ENCODE measurements at places on chromosomes 16 and 17. TPM values are rescaled to one million over a fixed set of nuclear protein-coding genes. Genes with fewer than 3 reads are reported as not detected.
A peak's percentile ranks its signal among the peaks of the same experiment; 100 is the strongest.

GRCh38 chr16:86398201-86398600, 112.1 kb upstream of the FOXF1 start:
- H3K27ac ChIP-seq, result no peak overlapping the region
- no peaks in the 10 kb centered on the region for H3K36me3 ChIP-seq
- H3K4me1 ChIP-seq, result no peaks in the 10 kb centered on the region
- H3K27me3 ChIP-seq, result no peaks in the 10 kb centered on the region

GRCh38 chr17:29625037-29625750, 2.5 kb upstream of the CORO6 start:
- H3K36me3 ChIP-seq, result peaks cover 16% of the 10 kb centered on the region
- DNase-seq, result no peak

- H3K27ac ChIP-seq, result no peak overlapping the region
- peaks cover 2% of the 10 kb centered on the region for H3K4me1 ChIP-seq
- peak; percentile 62 for DNase-seq
- no peak overlapping the region for H3K4me3 ChIP-seq
- H3K27me3 ChIP-seq, result no peaks in the 10 kb centered on the region
- no peaks in the 10 kb centered on the region for H3K36me3 ChIP-seq
Observed at GRCh38 chr17:74877592-74878548, 5.1 kb upstream of the FDXR start.

DNA sequence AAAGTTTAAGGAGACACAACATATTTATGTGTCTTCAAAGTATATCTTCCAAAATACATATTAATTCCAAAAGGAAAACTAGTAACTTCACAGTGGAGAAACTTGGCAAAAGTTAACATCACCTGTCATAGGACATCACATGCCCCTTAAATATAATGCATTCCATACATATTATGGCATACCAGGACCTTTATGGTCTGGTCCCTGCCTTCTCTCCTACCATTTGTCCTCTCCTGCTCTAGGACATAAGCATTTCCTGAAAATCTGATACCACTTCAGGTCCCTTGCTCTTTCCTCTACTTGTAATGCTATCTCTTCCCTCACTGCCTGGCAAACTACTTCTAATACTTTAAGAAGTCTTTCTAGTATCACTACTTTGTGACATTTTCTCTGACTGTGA, 168.1 kb upstream of the RBL2 start:
- H3K36me3 ChIP-seq, result peaks cover 2% of the 10 kb centered on the region
- no peaks in the 10 kb centered on the region for H3K4me1 ChIP-seq
- DNase-seq, result no peak

GRCh38 chr17:62179525-62180161, 114.6 kb upstream of the MED13 start:
- peak; percentile 23 for DNase-seq

DNA sequence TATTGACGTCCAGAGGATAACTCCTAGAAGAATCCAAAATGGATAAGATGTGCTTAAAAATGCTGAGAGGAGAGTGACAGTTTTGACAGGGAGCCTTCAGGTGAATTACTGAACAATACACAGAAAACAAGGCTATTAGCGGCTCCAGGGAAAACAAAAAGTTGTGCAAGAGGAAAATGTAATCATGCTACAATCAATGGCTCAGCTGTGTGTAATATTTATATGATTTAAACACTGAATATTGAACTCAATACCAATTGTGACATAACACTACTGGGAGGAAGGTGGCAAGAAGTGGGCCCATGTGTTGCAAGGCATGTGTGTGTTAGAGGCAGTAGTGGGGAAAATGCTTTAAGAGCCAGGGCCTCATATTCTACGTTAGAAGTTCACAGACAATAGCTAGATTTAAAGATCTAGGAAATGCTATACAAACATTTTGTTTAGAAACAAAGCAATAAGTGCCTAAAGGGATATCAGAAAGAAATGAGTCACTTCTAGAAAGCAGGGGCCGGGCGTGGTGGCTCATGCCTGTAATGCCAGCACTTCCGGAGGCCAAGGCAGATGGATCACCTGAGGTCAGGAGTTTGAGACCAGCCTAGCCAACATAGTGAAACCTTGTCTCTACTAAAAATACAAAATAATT, 253.2 kb upstream of the IRX5 start:
- no peak overlapping the region for H3K27ac ChIP-seq
- DNase-seq, result no peak
- H3K27me3 ChIP-seq, result no peaks in the 10 kb centered on the region
- H3K4me3 ChIP-seq, result no peak overlapping the region

- no peak overlapping the region for H3K4me3 ChIP-seq
- no peak for DNase-seq
- H3K4me1 ChIP-seq, result no peaks in the 10 kb centered on the region
- H3K27ac ChIP-seq, result no peak overlapping the region
- no peaks in the 10 kb centered on the region for H3K27me3 ChIP-seq
Observed at GRCh38 chr16:73831220-73831619, 465.4 kb upstream of the PSMD7 start.

DNA sequence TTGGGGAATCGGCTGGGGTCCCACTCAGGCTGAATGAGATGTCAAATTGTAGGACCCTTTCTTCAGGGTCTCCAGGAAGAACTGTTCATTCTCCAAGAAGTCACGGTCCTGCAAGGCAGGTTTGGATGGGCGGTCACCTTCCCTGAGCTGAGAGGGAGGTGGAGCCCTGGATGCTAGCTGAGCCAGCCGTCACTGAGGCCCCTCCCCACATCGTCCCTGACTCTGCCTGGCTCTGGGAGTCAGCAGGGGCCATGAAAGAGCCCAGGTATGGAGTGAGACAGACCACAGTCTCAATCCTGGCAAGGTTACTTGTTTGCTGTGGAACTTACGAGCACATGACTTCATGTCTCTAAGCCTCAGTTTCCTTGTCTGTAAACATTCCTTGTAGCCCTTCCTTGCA, 6.0 kb upstream of the MRPL38 start:
- peak overlapping the region; percentile 32 for H3K27ac ChIP-seq
- H3K4me1 ChIP-seq, result peaks cover 17% of the 10 kb centered on the region
- peaks cover 7% of the 10 kb centered on the region for H3K36me3 ChIP-seq
- no peak overlapping the region for H3K4me3 ChIP-seq

DNA sequence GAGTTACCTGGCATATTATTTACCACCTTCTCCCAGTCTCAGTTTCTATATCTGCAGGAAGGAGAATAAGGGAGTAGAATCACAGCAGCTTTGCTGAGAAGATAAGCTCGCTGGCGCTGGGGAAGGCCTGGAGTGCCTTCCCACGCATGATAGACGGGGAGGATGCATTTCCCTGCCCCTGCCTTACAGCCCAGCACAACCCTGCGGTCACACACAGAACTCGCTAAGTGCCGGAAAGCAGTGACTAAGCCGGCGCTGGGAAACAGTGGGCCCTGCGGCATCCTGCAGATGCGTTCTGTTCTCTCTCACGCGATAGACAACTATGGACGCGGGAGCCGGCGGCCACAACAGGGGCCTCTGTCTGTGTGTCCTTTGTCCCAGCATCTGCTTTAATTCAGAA, 4.8 kb downstream of the CA5A start:
- H3K27ac ChIP-seq, result no peak overlapping the region
- DNase-seq, result no peak
- H3K4me1 ChIP-seq, result no peaks in the 10 kb centered on the region

DNA sequence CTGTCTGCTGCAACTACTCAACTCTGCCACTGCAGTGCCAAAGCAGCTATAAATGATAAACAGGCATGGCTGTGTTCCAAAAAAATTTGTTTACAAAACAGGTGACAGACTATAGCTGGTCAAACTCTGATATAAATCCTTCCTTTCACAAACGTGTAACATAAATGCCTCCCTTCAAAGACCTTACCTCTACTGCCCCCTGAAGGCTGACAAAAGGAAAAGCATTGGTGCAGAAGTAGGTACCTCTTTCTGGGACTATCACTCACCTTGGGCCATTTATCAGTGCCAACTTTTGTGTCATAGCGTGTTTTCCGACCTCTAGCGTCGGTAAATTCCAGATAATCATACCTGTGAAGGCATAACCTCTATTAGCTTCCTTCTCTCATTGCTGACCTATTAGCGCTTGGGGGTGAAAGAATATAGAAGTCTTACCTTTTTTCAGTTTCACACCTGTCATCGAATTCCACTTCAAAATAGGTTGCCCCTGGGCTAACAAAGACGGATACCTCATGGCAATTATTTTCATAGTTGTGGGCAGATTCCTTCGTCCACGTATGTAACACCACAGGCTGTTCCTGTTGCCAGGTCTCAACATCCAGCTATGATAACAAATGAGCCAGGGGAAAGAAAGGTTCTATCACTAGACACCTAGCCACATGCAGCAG, 67.9 kb downstream of the ZZEF1 start:
- H3K4me1 ChIP-seq, result no peaks in the 10 kb centered on the region
- H3K36me3 ChIP-seq, result peaks cover 91% of the 10 kb centered on the region
- H3K27ac ChIP-seq, result no peak overlapping the region
- H3K27me3 ChIP-seq, result no peaks in the 10 kb centered on the region
- DNase-seq, result no peak

- DNase-seq, result no peak
- H3K4me1 ChIP-seq, result no peaks in the 10 kb centered on the region
- no peak overlapping the region for H3K4me3 ChIP-seq
- H3K27me3 ChIP-seq, result no peaks in the 10 kb centered on the region
- no peak overlapping the region for H3K27ac ChIP-seq
Observed at GRCh38 chr17:13635951-13636350, 34.2 kb upstream of the HS3ST3A1 start.

DNA sequence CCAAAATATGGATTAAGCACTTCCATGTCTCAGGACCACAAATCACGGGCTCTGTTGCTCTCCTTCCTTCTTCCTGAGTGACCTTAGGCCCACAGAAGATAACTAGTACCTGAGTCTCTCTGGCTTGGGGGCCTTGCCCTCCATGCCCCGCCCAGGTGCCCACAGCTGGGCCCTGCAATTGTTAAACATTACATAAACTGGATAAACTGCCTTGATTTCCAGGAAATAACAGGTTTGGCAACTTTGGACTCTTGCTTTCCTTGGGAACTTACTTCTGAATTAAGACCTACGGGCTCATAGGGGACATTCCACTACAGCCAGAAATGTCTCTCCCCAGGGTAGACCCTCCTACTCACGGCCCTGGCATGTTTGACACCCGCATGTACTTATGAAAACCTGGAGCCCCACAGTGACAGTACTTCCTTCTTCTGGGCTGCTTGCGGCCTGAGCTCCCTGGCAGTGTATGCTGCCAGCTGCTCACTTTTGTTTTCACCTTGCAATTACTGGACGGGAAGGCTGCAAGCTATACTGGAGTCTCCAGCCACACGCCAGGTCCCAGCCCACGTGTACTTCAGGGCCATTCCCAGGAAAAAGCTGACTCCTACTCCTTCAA, 2.3 kb upstream of the UBALD2 start:
- H3K4me1 ChIP-seq, result peaks cover 57% of the 10 kb centered on the region
- DNase-seq, result peak; percentile 61
- H3K27me3 ChIP-seq, result no peaks in the 10 kb centered on the region

- no peaks in the 10 kb centered on the region for H3K27me3 ChIP-seq
- H3K4me3 ChIP-seq, result peak overlapping the region; percentile 100
- H3K36me3 ChIP-seq, result peaks cover 4% of the 10 kb centered on the region
- DNase-seq, result peak; percentile 25
Observed at GRCh38 chr17:51165680-51166197, 472 bp upstream of the NME2 start.

DNA sequence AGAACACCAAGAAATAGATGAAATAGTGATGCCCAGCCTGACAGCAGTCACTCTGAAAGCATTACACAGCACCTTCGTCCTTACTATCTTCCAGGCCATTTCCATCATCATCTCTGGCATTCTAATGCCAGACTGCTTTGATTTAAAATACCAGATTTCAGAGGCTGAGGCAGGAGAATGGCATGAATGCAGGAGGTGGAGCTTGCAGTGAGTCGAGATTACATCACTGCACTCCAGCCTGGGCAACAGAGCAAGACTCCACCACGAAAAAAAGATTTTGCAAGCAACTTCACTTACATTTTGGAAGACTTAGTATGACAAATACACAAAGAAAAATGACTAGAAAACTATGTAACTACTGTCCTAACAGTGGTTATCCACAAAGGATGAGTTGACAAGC, 244.0 kb downstream of the CPPED1 start:
- H3K27me3 ChIP-seq, result no peaks in the 10 kb centered on the region
- H3K4me3 ChIP-seq, result no peak overlapping the region
- no peaks in the 10 kb centered on the region for H3K36me3 ChIP-seq
- no peak for DNase-seq
- H3K27ac ChIP-seq, result no peak overlapping the region

- H3K4me1 ChIP-seq, result no peaks in the 10 kb centered on the region
- no peak for DNase-seq
- H3K27ac ChIP-seq, result no peak overlapping the region
- H3K36me3 ChIP-seq, result peaks cover 60% of the 10 kb centered on the region
- H3K27me3 ChIP-seq, result no peaks in the 10 kb centered on the region
Observed at GRCh38 chr17:75834279-75834920, 9.8 kb downstream of the UNC13D start.

GRCh38 chr17:44598932-44599297, 41.6 kb downstream of the FZD2 start:
- H3K27ac ChIP-seq, result no peak overlapping the region
- DNase-seq, result no peak
- no peaks in the 10 kb centered on the region for H3K27me3 ChIP-seq
- H3K36me3 ChIP-seq, result no peaks in the 10 kb centered on the region

GRCh38 chr17:28717578-28718332, at the start of gene RAB34:
Gene RAB34 (minus strand): TSS chr17:28717868. CDS start chr17:28717266, 602 bp downstream.
- H3K4me3 ChIP-seq, result peak within 1 kb of the TSS; percentile 43
- H3K36me3 ChIP-seq, result peaks cover 25% of the 10 kb centered on the region
- DNase-seq, result peak; percentile 83
- H3K4me1 ChIP-seq, result peaks cover 53% of the 10 kb centered on the region

- no peak for DNase-seq
- H3K4me1 ChIP-seq, result peaks cover 29% of the 10 kb centered on the region
- H3K27ac ChIP-seq, result no peak overlapping the region
- no peaks in the 10 kb centered on the region for H3K36me3 ChIP-seq
Observed at GRCh38 chr17:45368651-45369050, 51.8 kb upstream of the MAP3K14 start.

Gene PPP1R1B
- 10.9 TPM for total RNA-seq

Gene FLYWCH2
- 45.9 TPM for total RNA-seq

Gene PRDM7
- total RNA-seq, result not detected

Gene IGSF6
- total RNA-seq, result 19.8 TPM

Gene CD300LF
- total RNA-seq, result 14.5 TPM

Gene CFAP20
- 25.2 TPM for total RNA-seq

Gene ODAD4
- total RNA-seq, result 1.2 TPM

Gene GGT6
- 3.8 TPM for total RNA-seq

Gene RARA
- total RNA-seq, result 95.6 TPM

Gene DUXB
- not detected for total RNA-seq

Gene KCNJ2
- total RNA-seq, result 24.2 TPM
